ENCODE measurements at places on chromosomes 4 and X. TPM values are rescaled to one million over a fixed set of nuclear protein-coding genes. Genes with fewer than 3 reads are reported as not detected.
A peak's percentile ranks its signal among the peaks of the same experiment; 100 is the strongest.

DNA sequence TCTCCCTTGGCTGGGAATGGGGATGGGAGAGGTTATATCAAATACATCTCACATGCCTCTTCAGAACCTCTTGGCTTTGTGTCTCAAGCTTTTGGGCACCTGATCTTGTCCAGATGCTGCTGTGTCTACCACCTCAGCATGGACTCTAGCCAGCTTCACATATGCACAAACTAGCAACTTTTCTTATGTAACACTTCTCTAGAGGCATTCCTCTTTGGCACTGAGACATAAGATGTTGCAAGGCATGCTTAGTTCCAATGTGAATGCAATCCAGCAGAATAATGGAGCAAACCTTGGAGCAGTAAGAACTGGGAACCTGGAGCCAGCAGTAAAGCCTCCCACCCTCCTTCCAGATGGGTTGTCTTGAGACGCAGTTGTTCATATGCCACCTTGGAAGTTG is 113.4 kb upstream of the TMEM47 start:
- no peak for DNase-seq

S100P gene
- 5.3 TPM for total RNA-seq

SORCS2 gene
- 9.6 TPM for total RNA-seq

GRCh38 chr4:88818631-88819470 is 121.2 kb upstream of the NAP1L5 start:
- peak; percentile 37 for DNase-seq

- DNase-seq = no peak
Observed at GRCh38 chr4:4985844-4986243, 33.4 kb downstream of the CYTL1 start.

CPXCR1 gene
- not detected for total RNA-seq

NSG1 gene
- total RNA-seq = 17.6 TPM

DNA sequence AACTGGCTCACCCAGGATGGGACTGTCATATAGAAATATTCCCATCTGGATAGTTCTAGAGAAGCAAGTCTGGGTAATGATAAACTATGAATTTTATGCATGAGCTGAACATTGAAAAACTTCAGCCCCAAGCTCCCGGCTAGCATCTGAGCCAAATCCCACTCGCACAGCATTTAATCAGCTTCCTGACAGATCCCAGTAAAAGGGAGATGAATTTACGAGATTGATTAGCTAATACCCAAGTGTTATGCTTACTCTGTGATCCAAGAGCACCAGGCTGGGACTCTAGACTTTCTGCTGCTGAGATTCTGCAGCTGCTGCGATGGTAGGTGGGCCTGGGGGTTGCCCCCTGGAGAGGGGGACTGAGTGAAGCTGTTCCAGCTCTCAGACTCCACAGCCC is 28.0 kb downstream of the FRMPD3 start:
- peak; percentile 6 for DNase-seq

DNA sequence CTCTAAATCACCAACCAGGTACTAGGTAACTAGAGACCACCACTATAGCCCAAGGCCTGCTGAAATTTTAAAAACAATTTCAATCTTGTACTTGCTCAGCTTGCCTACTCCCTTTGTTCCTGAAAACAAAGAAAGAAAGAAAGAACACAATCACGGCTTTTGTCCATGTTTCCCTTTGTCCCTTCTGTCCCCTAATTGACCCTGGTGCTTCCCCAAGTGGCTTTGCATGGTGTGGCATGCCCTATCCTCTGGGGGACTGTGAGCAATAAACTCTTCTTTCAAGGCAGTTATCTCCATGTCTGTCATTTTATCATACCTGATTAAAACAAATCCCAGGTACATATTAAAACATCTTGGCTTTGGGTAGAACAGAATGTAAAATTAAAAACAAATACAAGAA is 94.8 kb downstream of the ARSJ start:
- no peak for DNase-seq

GRCh38 chr4:139017861-139018260 is 2.3 kb downstream of the NOCT start:
- DNase-seq = no peak

DNA sequence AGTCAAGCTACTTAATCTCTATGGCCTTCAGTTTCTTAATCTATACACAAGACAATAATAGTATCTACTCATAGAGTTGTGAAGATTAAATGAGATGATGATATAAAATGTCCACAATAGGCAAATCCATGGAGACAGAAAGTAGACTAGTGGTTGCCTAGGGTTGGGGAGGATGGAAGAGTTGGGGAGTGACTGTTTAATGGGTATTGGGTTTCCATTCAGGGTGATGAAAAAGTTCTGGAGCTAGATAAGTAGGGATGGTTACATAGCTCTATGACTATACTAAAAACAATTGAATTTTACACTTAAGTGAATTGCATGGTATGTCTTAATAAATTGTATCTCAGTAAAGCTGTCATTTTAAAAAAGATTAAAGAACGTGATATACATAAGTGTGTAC is 35.7 kb downstream of the BCORL1 start:
- DNase-seq = no peak

DNA sequence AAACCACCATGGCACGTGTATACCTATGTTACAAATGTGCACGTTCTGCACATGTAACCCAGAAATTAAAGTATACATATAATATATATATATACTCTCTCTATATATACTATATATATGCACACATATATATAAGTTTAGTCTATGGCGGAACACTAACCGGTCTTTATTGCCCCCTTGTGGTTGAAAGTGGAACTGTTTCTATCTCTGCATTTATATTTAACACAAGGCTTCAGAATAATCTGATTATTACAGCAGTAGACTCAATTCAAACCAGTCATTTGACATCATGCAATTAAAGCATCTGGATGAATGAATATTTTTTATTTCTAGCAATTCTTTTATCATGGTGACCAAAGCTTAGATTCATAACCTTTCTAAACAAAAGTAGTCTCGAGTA is 14.6 kb downstream of the RAB9B start:
- DNase-seq = peak; percentile 56

- peak; percentile 50 for DNase-seq
Observed at GRCh38 chr4:44760142-44760898, 34.0 kb upstream of the GNPDA2 start.

DNA sequence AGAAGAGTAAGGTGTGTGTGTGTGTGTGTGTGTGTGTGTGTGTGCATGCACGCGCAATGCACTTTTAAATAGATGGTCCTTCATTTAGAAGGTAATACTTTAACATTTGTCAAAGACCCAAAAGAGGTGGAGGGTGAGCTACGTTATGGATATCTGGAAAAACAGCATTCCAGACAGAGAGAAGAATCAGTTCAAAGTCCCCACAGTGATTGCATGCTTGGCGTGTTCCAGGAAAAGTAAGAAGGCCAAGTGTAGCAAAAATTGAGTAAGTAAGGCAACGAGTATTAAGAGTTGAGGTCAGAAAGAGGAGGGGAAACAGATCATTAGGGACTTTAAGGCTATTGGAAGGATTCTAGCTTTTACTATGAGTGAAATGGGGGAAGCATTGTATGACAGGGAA is 21.9 kb upstream of the GABRE start:
- no peak for DNase-seq

DNA sequence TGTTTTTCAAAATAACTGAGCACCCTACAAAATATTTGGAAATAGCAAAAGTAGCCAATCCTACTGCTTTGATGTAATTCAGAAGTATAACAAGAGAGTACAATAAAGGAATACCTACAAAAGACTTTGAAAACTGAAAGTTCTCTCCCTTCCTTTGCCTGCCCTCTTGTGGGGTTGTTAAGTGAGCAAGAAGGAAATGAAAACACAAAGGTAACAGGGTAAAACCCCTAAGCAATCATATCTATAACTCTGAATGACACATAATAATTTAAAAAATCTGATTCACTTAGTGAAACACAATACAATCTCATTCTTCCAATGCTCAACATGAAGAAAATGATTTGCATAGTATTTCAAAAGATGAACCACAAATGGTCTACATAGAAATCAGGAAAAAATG is 98.2 kb downstream of the FRYL start:
- no peak for DNase-seq

DNA sequence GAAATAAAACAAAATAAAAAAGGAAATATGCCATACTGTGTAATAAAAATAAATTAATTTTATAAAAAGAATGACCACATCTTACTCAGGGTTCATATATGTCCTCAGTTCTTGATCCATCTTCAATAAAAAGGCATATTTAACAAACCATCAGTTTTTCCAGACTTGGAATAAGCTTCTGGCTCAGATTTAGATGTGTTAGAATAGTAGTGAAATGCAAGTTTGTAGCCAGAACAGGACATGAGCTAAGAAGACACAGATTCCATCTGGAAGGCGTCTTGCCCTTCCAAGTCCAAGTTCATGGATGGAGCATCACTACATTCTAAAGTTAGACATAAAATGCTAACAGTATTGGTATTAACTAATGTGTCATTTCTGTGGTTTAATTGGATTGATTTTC is 10.3 kb upstream of the LSM6 start:
- DNase-seq = no peak

MAP7D3 gene
- total RNA-seq = 11.1 TPM

DNA sequence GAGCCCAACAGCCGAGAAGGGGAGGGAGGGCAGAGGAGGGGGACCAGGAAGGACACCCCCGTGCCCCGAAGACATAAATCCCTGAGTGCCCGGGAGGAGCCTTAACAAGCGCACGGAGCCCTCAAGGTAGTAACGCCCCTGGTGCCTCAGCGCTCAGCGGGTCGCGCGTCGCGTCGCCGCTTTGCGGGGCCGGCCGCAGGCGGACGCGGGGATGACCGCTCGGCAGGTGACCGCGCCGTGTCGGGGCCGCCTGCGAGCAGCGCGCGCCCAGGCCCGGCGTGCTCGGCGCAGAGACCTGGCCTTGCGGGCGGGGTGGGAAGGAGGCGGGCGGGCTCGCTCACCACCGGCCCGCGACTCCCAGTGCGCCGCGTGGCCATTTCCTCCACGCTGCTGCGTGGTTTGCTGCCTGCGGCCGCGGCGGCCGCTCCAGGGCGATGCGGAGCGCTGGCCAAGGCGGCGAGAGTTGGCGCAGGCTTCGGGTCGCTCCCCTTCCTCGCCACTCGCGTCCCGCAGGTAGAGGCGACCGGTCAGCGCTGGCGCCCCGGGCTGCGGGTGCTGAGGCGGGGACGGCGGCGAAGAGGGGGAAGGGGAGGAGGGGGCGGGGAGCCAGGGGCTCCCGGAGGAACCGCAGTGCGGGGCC is 632 bp downstream of the CCSER1 start:
- peak; percentile 17 for DNase-seq

DNA sequence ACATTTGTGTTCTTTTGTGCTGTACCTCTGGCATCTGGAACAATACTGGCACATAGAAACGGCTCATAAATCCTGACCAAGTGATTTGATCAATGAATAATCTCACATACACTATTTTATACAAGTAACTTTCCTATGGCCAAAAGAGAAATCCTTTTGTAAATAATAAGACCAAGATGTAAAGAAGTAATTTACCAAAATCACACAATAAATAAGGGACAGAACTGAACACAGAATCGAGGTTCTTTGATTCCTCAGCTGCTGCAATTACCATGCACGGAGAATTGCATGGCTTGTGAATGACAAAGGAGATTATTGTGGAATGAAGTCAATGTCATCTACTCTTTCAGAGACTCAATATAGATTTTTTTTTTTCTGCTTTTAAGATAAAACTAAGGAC is 576.8 kb upstream of the SMIM31 start:
- DNase-seq = no peak

DNA sequence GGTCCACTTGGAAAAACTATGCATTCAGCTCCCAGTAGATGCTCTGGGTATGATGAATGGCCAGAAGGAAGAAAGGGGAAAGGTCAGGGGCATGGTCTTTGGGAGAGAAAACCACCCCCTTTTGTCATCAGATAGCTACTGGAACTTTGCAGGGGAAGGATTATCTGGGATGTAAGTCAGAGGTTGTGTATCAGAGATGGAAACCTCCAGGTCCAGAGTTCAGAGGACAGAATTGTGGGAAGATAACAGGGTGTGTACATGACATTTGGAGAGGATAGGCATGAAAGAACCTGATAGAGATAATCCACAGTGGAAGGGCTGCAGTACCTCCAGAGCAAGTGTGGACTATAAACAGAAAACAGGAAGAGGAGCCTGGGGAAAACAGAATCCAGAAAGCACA is 262.7 kb downstream of the SPRY1 start:
- DNase-seq = no peak
